COLO829 (cell line): ENCODE measurements at places on chromosomes 3 and 15.

GRCh38 chr3:143895805-143896204 lies 47.5 kb upstream of the SLC9A9 start:
- no peak for DNase-seq

GRCh38 chr15:85492406-85492805 lies 112.0 kb downstream of the AKAP13 start:
- no peak for DNase-seq

GRCh38 chr3:109640146-109640652 lies 302.9 kb upstream of the DPPA4 start:
- peak; percentile 17 for DNase-seq

- DNase-seq: no peak
These were observed 328.5 kb upstream of the SOX2 start for GRCh38 chr3:181383201-181383600.

DNA sequence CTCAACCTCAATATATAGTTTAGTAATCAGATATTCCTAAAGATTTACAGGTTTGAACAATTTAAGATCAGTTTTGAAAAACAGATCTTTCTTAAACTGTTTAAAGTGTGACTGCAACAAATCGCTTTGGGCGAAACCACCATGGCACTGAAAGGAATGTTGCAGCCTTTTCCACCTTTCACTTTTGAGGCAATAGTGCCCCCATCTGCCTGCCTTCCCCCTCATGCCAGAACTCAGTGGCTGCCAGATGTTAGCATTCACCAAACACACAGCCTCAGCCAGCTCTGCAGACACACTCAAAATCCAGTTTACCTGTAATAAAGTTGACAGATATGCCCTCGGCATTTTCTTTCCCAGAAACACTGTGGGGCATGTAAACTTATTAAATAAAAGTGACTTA lies 3.3 kb downstream of the LYSMD4 start:
- DNase-seq: peak; percentile 30

GRCh38 chr15:43266834-43267233 lies at the start of gene TGM5:
TSS of gene TGM5 (minus strand) at chr15:43266928. CDS start at chr15:43266849, 79 bp downstream.
- no peak for DNase-seq

DNA sequence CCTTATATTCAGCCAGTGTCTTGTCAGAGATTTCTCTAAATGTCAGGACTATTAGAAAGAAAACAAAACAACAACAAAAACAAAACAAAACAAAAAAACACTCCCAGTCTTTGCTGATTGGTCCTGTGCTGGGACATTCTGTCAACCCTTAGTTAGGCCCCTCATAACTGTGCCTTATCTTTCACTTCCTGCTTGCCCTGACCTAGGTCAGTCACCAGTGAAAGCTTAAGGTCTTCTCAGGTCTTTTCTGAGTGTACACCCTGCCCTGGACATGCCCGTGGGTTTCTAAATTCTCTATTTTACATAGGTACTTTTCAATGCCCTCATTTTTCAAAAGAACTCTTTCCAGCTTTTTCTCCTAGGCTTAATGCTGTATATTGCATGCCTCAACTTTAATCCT lies 454.1 kb downstream of the GRM7 start:
- no peak for DNase-seq

GRCh38 chr3:39150803-39151631 lies 2.4 kb downstream of the CSRNP1 start:
- DNase-seq: peak; percentile 91

DNA sequence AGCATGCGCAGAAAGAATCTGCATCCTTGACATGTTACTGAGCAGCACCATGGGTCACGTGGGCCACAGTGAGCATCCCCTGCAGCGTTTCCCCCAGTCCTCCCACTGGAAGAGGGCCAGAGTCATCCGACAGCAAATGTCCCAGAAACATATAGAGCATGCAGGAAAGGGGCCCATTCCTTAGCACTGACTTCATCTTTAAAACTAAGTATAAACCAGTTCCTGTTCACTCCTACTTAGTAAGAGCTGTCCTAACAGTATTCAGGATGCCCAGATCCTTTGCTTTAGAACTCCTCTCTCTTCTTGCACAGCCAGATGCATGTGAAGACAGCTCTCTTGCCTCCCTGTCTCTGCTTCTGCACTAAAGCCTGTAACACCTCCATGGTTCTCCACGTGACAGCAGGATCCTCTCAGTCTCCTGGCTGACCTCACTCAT lies 79.3 kb upstream of the OXTR start:
- DNase-seq: no peak

- DNase-seq: no peak
These were observed 25.3 kb downstream of the GABRA5 start for GRCh38 chr15:26892182-26892518.

DNA sequence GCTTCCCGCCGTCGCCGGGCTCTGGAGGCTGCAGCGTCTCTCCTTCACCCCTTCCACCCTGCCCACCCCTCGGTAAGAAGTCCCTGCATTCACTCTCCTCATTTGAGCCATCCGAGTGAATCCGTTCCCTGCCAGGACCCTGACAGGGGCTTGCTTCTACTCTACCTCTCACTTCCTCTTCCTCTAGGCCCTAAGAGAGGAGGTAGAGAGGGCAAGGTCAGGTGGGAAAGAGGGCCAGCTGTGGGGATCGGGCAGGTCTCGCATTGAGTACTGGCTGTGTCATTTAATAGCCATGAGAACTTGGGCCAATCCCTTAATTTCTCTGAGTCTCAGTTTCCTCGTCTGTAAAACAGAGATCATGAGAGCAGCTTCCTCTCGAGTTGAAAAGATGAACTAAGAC lies 283.6 kb downstream of the UACA start:
- DNase-seq: no peak

GRCh38 chr3:105334138-105334882 lies 32.4 kb upstream of the ALCAM start:
- no peak for DNase-seq

DNA sequence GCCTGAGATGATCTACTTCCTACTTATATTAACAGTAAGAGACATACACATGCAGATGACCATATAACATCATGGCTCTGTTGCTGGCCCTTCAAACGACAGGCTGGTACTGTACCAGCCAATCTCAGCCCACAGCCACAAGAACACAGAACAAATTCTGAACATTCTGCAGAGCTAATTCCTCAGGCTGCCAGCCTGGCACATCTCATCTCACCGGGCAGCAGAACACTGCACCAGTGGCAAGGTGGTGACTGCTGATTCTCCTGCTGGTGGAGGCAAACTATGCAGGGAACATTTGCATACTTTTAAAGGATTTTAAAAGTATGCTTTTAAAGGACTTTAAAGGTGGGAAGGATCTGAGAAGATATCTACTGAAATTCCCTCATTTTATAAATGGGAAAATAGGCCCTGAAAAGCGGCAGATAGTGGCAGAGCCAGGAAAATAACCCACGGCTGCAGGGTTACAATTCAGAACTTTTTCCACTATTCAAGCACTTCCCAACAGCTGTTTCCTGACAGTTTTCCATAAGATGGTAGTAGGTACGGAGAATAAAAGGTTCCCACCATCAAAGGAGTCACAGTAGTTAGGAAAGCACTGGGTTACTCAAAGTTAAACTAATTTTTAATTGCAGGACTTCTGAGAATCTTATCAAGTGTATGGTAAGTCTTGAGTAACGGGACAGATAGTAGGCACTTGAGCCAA lies 37.3 kb downstream of the SUMF1 start:
- no peak for DNase-seq

DNA sequence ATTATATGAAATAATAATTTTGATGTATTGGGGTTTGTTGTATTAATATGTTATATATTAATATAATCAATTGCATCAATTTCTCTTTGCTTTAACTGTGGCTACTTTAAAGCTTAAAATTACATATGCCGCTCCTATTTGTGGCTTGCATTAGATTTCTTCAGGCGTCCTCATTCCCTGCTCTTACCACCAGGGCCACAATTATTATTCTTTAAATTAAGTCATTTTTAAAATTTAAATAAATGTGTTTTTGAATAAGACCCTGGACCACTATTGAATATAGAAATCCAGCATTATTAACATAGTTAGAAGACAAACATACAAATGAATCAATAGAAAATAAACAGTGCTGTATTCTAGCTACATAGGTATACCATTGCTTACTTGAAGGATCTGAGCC lies 55.5 kb upstream of the SNTN start:
- DNase-seq: no peak

DNA sequence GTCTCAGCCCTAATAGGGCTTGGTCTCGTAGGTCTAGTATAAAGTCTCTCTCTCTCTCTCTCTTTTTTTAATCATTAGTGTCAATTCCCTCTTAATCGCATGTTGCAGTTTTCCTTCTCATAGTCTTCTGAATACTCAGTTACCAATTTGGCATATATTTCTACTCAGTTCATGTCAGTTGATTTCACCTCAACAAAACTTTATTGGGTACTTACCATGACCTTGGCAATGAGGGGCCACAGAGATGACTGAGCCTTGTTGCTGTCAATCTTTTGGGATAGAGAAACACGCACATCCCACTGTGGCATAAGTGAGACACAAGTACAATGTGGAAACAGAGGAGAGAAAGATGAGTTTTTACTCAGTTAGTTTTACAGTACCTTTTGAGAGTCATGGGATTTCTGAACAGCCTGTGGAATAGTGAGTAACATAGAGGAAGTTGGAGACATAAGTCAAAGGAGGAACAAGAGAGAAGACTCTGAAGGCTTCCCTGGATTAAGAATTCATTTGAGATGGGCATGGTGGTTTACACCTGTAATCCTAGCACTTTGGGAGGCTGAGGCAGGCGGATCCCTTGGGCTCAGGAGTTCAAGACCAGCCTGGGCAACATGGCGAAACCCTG lies 150.2 kb upstream of the CBLB start:
- no peak for DNase-seq

GRCh38 chr15:77613814-77614213 lies 18.9 kb downstream of the LINGO1 start:
- DNase-seq: no peak

GRCh38 chr3:88149101-88149508 lies 654 bp upstream of the C3orf38 start:
- DNase-seq: peak; percentile 11

DNA sequence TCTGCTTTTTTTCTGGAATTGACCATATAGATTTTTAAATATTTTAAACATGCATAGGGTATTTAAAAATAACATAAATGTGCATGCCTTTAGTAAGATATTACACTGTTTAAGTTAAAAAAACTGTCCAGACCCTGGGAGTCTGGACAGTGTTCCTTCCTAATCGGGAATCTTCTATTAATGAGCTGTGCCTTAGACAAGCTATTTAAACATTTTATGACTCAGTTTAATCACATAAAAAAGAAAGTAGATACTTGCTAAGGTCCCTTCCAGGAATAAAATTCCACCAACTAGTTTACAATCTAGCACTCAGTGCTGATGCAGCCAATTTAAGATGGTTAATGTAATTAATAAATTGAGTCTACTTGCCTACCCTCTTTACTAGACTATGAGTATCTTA lies 140.4 kb upstream of the DPH6 start:
- DNase-seq: no peak

- peak; percentile 25 for DNase-seq
These were observed 14.6 kb upstream of the MME start for GRCh38 chr3:155065537-155065936.

- DNase-seq: no peak
These were observed 339.9 kb upstream of the BCHE start for GRCh38 chr3:166177130-166177529.

DNA sequence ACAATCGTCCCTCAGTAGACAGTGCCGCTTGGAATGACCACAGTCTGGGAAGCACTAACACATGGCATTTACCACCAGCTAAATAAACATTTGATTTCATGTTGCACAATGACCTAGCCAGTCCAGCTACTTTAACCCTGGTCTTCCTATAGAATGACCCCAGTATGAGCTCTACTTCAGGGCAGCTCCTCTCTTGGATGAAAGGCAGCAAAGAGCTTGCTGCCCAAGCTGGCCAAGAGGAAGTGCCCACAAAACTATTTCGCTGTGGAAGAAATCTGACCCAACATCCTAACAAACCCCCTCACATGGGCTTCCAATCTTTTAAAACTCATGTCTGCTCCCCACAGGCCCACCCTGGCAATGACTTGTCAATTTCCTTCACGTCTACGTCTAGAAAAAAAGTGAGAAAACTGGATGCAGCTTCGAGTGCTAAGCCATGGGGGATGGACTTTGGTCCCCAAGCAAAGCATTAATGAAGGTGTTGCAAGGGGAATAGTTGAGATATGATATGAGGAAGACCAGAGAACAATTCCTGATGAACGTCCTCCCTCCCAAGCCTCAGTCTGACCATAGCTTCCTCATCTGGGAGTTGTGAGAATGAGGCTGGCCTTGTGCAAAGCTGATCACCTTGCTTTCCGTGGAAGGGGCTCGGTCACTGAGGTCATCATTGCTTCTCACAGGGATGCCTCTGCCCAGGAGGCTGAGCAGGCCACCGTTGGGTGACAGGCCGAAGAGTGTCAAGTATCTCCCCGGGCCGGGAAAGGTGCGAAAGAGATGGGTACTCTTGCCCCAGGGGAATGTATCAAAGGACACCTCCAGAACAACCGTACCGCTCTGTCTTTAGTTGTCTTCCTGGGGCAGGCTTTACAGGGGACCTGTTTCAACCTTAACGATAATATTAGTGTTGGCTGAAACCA lies 964 bp downstream of the SLC25A20 start:
- DNase-seq: no peak
